CD8-positive, alpha-beta T cell (primary cell): ENCODE measurements at places on chromosomes 7 and 10.

DNA sequence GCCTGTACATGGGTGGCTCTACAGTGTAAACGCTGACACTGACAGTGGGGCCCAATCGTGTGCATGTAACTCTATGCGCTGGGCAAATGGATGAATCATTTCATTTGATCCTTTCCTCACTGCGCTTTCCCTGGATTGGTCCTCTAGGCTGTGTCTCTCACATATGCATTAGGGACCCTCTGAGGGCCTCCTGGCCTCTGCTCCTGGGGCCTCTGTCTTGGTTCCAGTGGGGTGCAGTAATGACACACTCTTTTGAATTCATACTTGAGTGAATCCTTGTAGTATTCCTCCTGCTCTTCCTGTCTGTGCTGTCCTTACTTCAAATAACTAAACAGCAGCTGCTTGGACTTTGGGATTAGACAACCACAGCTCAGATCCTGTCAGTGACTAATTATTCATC lies 176.5 kb upstream of the ADO start:
- no peak for DNase-seq

GRCh38 chr10:108434559-108435252 lies 1270.2 kb upstream of the SORCS1 start:
- no peak for DNase-seq

- no peak for DNase-seq
Measured at GRCh38 chr10:191703-192518, 56.7 kb downstream of the ZMYND11 start.

- DNase-seq = no peak
Measured at GRCh38 chr10:28971764-28972163, 294.4 kb downstream of the BAMBI start.

- DNase-seq = no peak
Measured at GRCh38 chr7:30791114-30791513, 19.9 kb downstream of the MINDY4 start.

DNA sequence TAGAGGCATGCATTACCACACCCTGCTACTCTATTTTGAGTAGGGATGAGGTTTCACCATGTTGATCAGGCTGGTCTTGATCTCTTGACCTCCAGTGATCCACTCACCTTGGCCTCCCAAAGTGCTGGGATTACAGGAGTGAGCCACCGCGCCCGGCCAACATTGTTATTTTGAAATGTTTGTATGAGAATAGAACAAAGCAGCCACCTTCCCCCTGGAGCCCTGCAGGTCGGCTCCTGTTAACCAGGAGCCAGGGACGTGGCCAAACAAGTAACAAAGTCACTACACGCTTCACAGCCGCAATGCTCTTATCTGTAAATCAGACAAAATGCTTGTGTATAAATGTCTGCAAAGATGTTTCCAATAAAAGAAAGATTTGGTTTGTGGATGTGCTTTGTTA lies 295.4 kb downstream of the CNTNAP2 start:
- no peak for DNase-seq

- peak; percentile 38 for DNase-seq
Measured at GRCh38 chr7:129989466-129989865, 36.7 kb upstream of the UBE2H start.

- no peak for DNase-seq
Measured at GRCh38 chr7:115153769-115154477, 232.0 kb downstream of the MDFIC start.

- DNase-seq = no peak
Measured at GRCh38 chr7:37180828-37181549, 267.7 kb downstream of the ELMO1 start.

DNA sequence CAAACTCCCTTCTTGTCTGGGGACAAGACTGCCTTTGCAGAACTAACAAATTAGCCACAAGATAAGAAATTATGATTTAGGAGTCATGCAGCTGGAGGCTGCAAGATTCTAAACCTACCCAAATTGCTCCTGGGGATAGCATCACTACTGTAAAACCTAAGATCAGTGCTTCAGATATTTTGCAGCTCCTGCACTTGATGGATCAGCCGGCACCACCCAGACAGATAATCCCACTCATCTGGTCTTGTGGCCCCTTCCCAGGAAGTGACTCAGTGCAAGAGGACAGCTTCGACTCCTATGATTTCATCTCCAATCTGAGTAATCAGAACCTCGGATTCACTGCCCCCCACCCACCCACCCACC lies 181.9 kb downstream of the AKR1D1 start:
- no peak for DNase-seq

DNA sequence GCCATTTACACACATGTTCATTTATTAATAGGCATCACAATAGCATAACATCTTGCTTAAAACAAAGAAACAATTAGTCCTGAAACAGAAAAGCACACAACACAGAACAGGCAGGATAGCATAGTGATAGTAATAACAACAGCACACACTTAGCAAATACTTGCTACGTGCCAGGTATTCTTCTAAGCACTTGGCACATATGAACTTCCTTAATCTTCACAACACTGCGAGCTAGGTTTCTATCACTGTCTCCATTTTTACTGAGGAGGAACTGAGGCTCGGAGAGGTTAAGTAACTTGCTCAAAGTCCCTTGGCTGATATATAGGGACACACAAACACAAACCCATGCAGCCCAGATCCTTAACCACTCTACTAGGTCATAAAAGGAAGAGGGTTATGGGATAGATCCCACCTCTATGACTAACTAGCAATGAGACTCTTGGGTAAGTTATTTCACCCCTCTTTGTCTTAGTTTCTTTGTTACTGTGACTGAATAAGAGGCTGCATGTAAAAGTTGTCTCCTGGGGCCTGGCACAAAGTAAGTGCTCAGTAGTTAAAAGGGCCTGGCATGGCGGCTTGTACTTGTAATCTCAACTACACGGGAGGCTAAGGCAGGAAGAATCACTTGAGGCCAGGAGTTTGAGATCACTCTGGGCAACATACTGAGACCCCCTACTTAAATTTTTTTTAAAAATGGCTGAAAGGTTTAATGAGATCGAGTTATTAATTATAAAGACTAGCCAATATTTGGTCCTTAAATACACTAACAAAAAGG lies 181.0 kb upstream of the RHOBTB1 start:
- no peak for DNase-seq

DNA sequence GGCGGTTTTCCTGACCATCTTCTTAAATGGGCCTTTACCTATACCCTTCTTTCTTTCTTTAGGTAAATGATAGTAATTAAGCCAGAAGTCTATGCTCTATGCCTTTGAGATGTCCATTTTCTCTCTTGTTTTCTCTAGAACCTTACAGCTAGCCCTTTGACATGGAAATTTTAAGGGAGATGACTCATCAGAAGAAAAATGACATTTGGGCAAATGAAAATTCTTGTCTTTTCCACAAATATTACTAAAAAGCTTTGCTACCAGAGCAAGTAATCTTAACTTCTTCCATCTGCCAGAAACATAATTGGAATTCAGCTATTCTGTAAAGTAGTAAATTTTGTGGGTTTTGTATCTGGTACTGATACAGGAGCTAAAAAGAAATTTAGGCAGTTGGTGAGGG lies 59.5 kb downstream of the CCDC3 start:
- no peak for DNase-seq

DNA sequence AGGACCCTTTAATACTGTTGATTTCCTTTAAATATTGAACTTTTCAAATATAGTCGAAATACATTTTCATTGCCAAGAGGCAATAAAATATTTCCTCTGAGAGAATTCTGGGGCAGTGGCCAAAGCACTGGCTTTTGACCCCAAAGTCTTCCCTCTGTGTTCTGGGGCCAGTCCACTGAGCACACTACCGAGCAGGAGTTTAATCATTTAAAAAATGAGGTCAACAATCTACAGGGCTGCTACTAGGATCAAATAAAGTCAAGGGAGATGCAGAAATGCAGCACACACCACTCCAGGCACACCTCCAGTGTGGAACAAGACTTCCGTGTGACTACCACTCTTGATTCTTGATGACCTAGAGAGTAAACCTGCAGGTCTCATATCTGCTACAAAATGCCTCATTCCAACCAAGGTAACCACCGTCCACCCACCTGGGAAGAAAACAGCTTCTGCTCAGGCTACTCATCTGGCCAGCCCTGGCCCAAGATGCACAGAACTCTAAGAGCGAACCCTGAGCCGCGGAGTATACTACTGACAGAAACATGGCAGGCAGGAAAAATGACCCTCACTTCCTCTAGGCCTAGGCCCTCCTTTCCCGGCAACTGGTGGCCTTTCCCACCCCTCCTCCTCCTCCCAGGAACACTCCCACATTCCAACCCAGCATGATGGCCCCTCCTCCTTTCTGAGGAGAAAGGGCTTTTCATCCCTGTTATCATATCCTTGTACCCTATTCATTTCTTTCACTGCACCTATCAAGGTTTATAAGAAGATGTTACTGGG lies 97.7 kb downstream of the ALOX5 start:
- DNase-seq = no peak

GRCh38 chr7:150620061-150620460 lies 12.1 kb downstream of the GIMAP6 start:
- no peak for DNase-seq

DNA sequence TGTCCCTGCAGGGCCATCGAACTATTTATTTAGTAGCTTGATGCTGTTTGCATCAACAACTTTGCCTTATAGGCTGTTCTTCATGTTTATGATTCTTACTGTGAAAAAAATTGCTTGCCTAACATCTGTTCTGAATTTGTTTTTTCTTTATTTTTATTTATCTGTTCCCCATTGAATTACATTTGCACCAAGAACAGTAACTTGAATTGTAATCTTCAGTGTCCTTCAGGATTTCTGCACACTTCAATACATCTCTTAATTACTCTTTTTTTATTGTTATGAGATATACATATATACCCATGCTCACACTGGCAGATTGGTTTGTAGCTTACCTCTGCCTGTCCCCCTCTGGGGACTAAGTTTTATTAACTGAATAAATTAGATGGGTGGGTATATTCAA lies 64.4 kb downstream of the TBXAS1 start:
- DNase-seq = no peak

DNA sequence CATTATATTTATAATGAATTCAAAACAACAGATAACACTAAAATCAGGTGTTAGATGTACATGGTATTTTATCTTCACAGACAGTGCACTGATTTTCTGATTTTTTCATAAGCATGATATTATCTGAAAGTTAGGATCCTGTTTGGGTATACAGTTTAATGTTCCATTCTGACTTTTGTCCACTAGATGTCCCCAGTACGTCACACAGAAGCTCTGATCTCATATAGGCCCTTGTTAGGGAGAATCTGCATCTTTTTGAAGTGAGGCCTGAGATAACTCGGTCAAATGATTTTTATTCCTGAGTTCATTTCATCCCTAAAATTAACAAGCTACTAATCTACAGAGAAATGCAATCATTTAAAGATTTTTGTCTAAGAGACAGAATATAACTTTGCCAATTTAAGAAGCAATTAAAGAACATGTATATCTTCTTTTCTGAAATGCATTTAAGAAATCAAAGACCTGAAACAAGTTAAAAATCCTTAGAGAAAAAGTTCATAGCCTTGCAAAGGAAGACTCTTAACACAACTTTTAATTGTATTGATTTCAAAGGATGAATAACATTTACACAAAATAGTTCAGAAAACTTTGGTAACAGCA lies 72.0 kb upstream of the TES start:
- DNase-seq = no peak

GRCh38 chr7:100589341-100589947 lies 3.3 kb downstream of the FBXO24 start:
- no peak for DNase-seq

DNA sequence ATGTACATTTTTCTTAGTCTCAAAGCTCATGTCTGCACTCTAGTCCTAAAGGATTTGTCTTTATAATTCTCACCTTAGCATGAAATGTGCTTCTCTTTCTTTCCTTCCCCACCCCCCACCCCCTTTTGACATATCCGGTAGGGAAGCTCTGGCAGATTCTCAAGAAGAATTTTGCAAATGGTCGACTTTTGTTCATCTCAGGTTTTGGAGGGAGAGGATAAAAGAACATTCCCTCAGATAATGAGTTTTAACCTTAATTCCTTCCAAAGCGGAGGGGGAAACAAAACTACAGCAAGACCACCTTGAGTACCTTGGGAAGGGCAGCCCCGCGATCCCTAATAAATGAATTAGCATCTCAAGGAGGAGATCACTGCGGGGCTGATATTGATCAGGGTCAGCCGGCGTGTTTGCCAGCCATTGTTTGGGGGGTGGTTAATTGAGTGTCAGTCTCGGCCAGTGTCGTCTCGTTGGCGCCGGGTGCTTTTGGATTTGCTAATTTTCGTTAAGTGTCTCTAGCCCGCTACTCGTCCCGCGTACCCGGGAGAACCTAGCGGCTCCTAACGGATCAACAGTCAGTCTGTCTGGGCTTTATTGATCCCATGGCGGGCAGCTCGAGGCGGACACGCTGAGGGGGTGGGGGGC lies 874 bp upstream of the BAMBI start:
- DNase-seq = no peak

DNA sequence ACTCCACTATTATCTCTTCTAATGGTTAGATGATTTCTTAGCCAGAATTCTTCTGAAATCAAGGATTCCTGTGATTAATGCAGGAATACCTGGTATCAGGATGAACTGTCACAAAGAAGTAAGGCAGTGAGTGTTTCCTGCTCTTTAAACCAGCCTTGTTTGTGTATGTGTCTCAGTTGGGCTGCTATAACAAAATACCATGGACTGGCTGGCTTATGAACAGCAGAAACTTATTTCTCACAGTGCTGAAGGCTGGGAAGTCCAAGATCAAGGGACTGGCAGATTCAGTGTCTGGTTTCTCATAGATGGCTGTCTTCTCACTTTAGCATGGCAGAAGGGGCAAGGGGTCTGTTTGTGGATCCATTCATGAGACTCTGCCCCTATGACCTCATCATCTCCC lies 42.7 kb downstream of the LRMDA start:
- no peak for DNase-seq

DNA sequence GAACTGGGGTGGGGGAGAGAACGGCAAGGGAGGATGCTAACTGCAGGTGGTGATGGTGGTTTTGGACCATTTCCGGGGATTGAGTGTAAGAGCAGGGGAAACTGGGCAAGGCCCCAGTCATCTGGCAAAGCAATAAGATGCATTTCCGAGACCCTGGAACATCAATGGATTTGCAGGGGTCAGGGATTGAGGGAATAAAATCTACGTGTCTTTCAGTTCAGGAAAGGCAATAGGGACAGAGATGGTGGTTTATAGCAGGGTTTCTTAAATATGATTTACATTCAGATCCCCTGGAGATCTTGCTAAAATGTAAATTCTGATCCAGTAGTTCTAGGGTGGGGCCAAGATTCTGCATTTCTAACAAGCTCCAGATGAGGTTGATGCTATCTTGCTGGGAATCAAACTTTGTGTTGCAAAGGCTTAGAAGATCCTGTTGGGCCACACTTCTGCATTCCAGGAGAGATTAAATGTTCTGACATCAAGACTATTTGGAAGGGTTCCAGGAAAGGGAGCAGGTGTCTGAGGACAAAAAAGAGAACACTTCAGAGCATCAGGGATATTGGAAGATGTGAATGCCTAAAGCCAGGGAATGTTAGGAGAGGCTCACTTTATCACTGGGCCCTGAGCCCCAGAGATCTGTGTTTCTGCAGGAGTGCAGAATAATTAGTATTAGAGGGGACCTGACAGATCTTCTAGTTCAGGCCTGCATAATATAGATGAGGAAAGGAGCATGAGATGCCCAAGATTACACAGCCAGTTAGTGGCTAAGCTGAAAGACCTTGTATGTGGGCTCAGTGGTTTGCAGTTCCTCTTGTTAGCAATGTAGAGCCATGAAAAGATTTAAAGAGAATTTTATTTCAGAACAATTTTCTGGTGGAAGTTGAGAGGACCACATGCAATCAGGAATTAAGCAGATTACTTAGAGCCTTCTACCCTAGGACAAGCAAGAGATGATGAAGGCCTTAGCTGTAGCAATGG lies 32.4 kb downstream of the BLNK start:
- no peak for DNase-seq

- no peak for DNase-seq
Measured at GRCh38 chr7:116576350-116577319, 51.8 kb downstream of the CAV1 start.

- DNase-seq = no peak
Measured at GRCh38 chr7:135194494-135195095, 16.7 kb downstream of the WDR91 start.
